Mucosa of gallbladder (tissue), 1 donor: ENCODE measurements at places on chromosomes 16 and 17.

GRCh38 chr16:86354641-86355513, 155.4 kb upstream of the FOXF1 start:
- no peak for DNase-seq

DNA sequence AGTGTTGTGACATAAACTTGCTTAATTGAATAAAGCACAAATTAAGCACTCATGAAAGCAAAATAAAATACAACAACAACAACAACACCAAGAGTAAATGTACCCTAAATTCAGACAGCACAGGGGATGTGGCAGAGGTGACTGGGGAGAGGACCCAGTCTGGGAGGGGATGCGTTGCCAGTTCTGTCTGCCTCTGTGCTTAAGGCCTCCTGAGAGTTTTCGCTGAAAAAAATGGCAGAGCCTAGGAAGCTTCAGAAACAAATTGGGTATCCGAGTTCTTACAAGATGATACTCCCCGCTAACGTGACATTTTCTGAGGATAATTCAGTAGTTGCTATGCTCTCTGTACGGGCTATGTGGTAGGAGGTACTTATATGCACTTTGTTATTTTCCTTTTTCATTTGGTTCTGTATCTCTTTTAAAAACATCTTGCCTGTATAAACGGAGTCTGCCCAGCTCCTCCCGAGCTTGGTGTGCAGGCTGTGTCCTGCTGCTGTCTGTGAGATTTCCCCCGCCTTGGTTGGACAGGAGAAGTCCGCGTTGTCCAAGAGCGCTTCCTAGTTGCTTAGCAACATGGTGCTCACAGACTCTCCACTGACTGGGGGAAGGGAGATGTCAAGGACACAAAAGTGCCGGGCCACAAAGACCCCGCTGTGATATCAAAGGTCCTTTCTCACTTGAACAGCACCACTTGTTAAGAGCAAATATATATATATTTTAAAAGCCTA, 134.2 kb upstream of the CPHXL start:
- DNase-seq: no peak

DNA sequence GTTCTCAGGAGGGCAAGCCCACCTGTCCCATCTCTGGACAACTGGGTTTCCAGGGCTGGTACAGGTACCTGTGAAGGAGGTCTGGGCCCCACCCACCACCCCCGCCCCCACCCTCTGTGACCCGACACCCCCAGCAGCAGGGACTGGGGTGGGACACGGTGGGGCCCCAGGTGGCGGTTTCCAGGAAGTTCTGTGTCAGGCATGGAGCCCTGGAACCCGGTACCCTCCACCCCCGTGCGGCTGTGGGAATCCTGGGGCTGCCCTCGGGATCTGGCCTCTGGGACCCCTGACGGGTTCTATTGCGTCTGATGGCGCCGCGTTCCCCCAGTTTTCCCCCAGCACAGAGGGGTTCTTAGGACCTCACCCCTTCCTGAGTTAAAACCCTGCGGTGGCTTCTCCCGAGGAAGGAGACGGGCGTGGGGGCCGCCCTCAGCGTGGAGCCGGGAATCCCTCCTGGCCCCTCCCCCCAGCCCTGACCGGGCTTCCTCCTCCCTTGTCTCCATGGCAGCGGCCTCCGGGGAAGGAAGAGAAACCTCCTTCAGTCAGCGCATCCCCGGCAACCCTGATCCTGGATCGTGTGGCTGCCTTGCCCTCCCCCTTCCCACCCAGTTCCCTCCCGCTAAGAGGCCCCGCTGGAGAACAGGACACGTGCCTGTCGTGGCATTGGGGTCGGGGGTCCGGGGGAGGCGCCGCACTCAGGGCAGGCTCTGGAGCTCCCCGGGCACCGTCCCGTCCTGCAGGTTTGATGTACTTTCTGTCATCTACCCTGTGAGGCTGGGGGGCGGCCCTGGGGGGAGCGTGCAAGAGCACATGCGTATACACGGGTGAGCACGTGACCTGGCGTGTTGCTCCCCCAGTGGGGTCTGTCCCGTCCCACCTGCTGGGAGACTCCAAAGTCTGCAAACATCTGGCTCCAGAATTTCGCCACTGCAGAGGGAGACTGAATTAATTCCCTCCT, 30.3 kb downstream of the CACNA1H start:
- DNase-seq: peak; percentile 71

DNA sequence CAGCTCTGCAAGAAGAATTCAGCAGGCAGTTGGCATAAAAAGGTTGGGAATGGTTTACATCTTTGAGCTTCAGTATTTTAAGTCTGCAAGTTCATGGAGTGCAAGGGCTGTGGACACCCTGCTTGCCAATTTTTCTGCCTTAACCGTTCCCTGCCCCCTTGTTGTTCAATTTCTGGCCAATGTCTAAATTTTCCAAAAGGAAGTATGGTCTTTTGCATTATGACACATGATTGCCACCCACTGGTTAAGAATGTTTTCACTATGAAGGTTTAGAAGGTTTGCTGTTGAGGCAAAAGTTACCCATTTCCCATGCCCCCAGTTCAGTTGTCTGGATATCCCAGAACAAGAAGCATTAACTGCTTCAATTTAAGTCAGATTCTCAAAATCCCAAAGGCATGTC, 441.9 kb downstream of the CDH13 start:
- DNase-seq: no peak

DNA sequence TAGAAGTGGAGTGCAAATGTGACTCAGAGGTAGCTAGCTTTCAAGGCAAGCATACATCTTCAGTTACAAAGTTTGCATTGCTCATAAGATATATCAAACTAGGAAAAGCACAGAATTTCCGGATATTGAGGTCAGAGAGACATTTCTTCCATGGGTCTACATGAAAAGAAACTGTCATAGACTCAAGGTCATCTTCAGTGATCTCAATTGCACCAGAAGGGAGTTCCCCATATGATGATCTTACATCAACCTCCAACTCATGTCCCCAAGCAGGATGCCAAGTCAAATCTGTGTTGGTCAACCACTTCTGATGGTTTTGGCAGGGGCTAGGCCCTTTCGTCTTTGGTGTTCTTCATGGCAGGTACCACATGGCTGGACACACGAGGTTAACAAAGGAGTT, 459.9 kb upstream of the MAF start:
- DNase-seq: no peak

- DNase-seq: peak; percentile 85
Measured at GRCh38 chr16:1137604-1138003, 15.3 kb upstream of the CACNA1H start.

GRCh38 chr17:19717411-19717908, 1.1 kb upstream of the SLC47A2 start:
- DNase-seq: no peak

DNA sequence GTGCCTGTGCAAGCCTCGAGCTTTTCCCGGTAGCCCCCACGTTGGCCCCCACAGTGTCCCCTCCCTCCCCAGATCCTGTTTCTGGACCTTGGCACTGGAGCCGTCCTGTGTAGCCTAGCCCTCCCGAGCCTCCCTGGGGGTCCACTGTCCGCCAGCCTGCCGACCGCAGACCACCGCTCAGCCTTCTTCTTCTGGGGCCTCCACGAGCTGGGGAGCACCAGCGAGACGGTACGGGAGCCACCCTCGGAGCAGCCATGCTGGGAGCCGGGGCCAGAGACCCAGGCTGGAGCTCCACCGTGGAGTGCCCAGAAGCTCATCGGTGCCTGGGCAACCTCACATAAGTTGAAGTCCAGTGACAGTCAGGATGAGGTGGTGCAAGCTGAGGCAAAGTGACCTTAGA, 11.8 kb downstream of the RGS11 start:
- no peak for DNase-seq

GRCh38 chr17:50027172-50027880, 28.6 kb upstream of the ITGA3 start:
- DNase-seq: peak; percentile 80

DNA sequence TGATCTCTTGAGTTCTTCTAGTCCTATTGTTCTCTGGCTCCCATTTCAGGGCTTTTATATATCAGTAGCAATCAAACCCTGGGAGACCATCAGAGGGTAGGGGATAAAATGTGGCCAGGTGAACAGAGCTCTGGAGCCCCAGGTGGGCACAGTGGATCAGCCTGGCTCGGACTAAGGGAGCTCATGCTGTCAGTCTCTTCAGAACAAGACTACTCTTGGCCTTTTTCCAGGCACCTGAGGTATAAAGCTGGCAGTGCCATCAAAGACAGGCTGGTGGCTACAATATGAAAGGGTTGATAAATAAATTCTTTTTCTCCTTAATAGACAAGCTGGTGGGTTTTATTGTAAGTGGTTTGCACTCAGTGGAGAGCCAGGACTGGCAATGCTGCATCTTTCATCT, 160.0 kb upstream of the CCL2 start:
- no peak for DNase-seq

- DNase-seq: peak; percentile 72
Measured at GRCh38 chr17:28494445-28495188, 11.5 kb upstream of the FOXN1 start.

DNA sequence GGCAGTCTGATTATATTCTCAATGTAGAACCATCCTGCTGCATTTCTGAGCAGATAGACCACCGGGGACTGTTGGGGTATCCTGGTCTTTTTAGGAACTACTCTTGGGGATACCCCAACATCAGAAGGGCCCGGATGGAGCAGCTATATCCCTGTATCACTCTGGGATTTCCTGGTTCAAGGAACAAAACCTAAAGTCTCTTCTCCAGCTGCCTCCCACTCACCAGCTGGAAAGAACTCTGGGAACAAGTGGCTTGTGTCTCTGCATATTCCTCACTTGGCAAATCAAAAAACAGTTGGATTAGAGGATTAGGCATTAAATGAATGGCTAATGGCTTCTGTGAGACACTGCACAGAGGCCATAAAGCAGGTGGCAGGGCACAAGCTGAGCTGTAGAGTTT, 62.3 kb upstream of the HS3ST2 start:
- DNase-seq: no peak

DNA sequence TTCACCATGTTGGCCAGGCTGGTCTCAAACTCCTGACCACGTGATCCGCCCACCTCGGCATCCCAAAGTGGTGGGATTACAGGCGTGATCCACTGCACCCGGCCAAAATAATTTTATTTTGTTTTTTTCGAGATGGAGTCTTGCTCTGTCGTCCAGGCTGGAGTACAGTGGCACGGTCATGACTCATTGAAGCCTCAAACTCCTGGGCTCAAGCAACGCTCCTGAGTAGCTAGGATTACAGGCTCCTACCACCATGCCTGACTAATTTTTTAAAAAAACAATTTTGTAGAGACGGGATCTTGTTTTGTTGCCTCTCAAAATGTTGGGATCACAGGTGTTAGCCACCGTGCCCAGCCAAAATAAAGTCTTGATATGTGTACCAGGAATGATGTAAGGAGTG, 2.4 kb upstream of the TTLL6 start:
- DNase-seq: no peak

- no peak for DNase-seq
Measured at GRCh38 chr16:67531247-67531646, 2.6 kb downstream of the RIPOR1 start.

GRCh38 chr17:32755045-32755805, 121.7 kb downstream of the MYO1D start:
- no peak for DNase-seq

GRCh38 chr16:22010902-22011301, 3.0 kb downstream of the MOSMO start:
- no peak for DNase-seq

GRCh38 chr17:78935419-78936323, 10.5 kb upstream of the TIMP2 start:
- peak; percentile 58 for DNase-seq

DNA sequence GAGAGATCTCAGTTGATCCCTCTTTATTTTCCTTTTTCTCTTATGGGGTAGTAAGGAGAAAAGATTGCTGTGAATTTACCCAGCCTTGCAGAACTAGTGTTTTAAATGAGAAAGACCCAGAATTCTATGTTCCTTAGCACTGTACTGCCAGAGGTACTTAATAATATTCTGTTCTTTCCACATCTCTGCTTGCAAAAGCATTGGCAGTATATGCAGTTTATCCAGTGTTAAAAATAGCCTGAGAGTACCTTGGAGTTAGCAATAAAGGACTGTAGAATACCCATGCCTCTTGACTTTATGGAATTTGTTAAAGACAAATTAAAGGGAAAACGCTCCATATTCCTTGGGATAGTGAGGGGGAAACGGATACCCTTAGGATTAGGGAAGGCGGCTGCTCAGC, 11.9 kb downstream of the SLC7A6 start:
- no peak for DNase-seq

- no peak for DNase-seq
Measured at GRCh38 chr16:49608098-49608497, 234.5 kb downstream of the C16orf78 start.

DNA sequence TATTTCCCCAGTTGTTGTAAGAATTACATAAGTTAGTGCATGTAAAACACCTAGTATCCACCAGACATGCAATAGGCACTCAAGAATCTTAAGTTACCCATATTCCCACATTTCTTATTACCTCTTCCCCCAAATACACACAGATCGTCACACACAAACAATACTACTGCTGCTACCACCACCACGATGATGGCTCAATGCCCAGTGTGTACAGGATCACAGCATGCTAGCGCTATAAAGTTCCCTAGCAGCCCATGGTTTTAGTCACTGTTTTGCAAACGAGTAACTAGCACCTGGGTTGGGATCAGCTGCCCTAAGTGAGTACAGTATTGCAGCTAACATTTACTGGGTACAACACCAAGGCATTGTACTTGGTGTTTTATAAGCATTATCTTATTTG, 411.7 kb downstream of the UTP18 start:
- no peak for DNase-seq

DNA sequence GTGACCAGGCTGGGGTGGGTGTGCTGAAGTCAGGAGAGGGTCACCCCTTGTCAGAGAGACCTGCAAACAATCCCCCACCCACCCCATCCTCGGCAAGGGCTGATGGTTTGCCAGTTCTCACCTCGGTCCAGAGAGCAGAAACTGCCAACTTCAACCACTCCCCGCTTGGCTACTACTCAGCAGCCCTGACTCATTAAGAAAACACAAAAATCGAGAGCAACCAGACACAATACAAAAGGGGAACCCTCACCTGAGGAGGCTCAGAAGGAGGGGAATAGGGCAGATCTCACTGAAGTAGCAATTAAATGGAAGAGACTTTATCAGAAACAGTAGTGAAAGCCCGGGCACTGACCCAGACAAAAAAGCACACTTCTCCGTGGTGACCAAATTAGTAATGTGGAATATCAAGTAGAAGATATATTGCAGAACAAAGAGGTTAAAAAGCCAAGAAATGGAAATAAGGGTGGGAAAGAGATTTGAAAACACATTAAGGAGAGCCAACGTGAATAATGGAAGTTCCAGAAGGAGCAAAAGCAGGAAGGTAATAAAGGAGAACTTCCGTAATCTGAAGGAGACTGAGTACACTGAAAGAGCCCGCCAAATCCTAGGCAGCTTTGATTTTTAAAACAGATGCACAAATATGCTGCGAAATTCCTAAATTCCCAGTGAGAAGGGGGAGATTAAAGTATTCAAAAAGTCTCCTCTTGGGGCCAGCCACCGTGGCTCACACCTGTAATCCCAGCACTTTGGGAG, 23.6 kb downstream of the CENPV start:
- peak; percentile 32 for DNase-seq

DNA sequence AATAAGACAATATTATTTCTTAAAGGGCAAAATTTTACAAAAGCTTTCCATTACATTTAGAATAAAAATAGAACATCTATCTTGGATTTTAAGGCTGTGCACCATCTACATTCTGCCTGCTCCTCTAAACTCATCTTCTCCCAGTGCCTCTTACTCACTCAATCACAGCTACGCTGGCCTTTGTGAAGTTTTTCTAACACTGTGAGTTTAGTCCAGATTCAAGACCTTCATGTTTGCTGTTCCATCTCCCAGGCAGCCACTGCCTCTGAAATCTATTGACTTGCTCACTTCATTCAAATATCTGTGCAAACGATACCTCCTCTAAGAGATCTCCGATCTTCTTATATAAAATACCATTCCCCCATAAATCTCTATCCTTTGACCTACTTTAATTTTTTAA, 673.4 kb upstream of the KIF2B start:
- no peak for DNase-seq
